NCI-H748 treated with DMSO at 0.1 percent for 48 hours (cell line): ENCODE measurements at places on chromosomes 12 and 14.

- peak; percentile 22 for DNase-seq
These were observed 2.5 kb upstream of the TEP1 start for GRCh38 chr14:20415782-20416206.

- peak; percentile 40 for DNase-seq
These were observed 20.6 kb upstream of the SNRPF start for GRCh38 chr12:95838125-95838524.

- no peak for DNase-seq
These were observed 5.5 kb downstream of the AKT1 start for GRCh38 chr14:104789752-104790743.

DNA sequence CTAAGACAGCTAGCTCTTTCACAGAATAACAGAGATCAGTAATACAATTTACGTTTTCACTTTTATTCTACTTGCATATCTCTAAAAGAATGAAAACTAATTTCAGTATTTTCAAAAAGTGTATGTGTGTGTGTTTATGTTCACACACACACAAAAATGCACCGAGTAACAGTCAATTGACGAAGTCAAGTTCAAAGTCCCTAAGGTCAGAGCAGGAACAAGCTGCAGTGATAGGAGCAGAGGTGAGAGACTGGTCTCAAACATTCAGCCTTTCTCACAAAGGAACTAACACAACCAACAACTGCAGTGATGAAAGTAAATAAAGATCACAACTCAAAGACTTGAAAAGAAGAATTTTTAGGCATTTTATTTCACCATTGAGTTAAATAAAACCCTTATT lies 429.7 kb downstream of the C12orf50 start:
- DNase-seq, result no peak

GRCh38 chr12:128813883-128814282 lies 9.9 kb downstream of the SLC15A4 start:
- DNase-seq, result no peak

GRCh38 chr12:120659151-120659525 lies 18.7 kb downstream of the CABP1 start:
- no peak for DNase-seq

DNA sequence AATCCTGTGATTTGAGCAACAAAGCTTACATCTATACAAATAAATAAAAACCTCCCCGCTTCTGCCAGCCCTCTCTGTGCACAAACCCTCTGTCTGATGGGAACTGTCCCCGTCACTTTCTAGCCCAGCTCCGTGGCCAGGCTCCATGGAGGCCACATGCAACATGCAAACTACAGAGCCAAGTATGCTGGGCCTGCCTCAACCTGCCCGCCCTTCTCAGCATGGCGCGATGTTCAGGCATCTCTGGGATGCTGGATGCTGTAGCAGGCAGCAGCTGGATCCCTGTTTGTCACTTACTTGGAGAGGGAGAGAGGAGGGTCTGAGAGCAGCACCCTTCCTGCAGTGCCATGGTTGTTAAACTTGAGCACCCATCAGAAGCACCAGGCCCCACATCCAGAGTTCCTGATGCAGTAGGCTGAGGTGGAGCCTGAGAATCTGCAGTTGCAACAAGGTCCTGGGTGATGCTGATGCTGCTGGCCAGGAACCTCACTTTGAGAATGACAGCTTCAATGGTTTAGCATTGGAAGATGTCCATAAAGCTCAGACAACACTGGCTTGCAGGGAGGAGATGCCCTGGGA lies 32.4 kb downstream of the CLMN start:
- no peak for DNase-seq

GRCh38 chr14:97137705-97138104 lies 340.5 kb downstream of the VRK1 start:
- DNase-seq, result no peak

GRCh38 chr12:105331805-105332251 lies 1.3 kb downstream of the C12orf75 start:
- peak; percentile 44 for DNase-seq

DNA sequence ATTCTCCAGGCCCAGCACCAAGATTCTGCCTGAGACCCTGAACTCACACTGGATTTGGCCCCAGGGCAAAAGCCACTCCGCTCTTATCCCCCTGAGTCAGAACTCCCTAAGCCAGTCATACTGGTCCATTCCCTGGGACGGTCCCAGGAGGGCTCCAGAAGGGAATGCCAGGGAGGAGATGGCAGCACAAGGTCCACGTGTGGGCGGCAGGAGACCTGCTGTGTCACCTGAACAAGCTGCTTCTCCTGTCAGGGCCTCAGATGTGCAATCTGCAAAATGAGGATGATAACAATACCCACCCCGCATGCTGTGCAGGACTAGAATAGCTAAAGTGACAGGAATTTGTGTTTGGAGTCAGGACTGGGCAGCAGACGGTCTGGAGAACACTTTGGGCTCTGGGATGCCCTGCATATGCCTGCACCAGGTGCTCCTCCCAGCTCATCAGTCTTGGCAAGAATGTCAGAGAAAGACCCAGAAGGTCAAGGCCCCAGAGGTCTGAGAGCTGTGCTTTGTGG lies 40.3 kb downstream of the CMKLR1 start:
- no peak for DNase-seq

- DNase-seq, result no peak
These were observed 12.4 kb downstream of the YARS2 start for GRCh38 chr12:32743264-32743663.

GRCh38 chr14:51834240-51834639 lies 26.2 kb upstream of the GNG2 start:
- DNase-seq, result no peak

GRCh38 chr14:25055992-25056687 lies 6.2 kb upstream of the STXBP6 start:
- DNase-seq, result no peak

GRCh38 chr12:95884998-95885397 lies 26.2 kb downstream of the SNRPF start:
- no peak for DNase-seq

DNA sequence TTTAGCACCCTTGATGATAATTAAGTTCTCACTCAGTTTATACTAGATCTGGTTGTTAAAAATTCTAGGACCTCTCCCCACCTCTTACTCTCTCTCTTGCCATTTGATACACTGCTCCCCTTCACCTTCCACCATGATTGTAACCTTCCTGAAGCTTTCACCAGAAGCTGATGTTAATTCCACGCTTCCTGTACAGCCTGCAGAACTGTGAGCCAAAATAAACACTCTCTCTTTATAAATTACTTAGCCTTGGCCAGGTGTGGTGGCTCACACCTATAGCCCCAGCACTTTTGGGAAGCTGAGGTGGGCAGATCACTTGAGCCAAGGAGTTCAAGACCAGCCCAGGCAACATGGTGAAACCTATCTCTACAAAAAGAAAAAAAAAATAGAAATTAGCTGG lies 11.1 kb upstream of the HECTD4 start:
- no peak for DNase-seq

GRCh38 chr12:96462571-96463280 lies 26.7 kb upstream of the CFAP54 start:
- DNase-seq, result no peak

DNA sequence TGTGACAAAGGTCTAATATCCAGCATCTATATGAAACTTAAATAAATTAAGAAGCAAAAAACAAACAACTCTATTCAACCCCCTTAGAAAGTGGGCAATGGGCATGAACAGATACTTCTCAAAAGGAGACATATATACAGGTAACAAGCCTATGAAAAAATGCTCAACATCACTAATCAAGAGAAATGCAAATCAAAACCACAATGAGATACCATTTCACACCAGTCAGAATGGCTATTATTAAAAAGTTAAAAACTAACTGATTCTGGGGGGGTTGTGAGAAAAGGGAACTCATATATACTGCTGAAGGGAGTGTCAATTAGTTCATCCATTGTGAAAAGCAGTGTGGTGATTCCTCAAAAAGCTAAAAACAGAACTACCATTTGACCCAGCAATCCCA lies 198.9 kb downstream of the BMP4 start:
- DNase-seq, result no peak
